Articular chondrocyte of knee joint (primary cell): ENCODE measurements at places on chromosomes 12 and 14. TPM values are rescaled to one million over a fixed set of nuclear protein-coding genes. Genes with fewer than 3 reads are reported as not detected.

The KRT3 gene
- total RNA-seq = not detected in 2 replicates

The ERP27 gene
- not detected in 2 replicates for total RNA-seq

The GARIN6 gene
- total RNA-seq = not detected in 2 replicates

The PLBD1 gene
- total RNA-seq = 14.6 and 18.7 TPM in 2 replicates

The RNASE1 gene
- 1.1 TPM in 1 of 2 replicates, not detected in the other for total RNA-seq

The CD4 gene
- total RNA-seq = 2.3 and 4.3 TPM in 2 replicates

The KLRC2 gene
- not detected in 2 replicates for total RNA-seq

The EML5 gene
- total RNA-seq = 0.13 and 0.22 TPM in 2 replicates

The ENDOU gene
- total RNA-seq = 0.11 and 0.78 TPM in 2 replicates

The E2F7 gene
- total RNA-seq = 1.2 and 3.1 TPM in 2 replicates

The GCH1 gene
- 5.5 and 6.9 TPM in 2 replicates for total RNA-seq

The NRIP2 gene
- 0.26 and 0.43 TPM in 2 replicates for total RNA-seq

The GLIPR1L1 gene
- total RNA-seq = not detected in 2 replicates

The LRTM2 gene
- not detected in 2 replicates for total RNA-seq

The KLRD1 gene
- 0.65 and 1.2 TPM in 2 replicates for total RNA-seq

The KSR2 gene
- total RNA-seq = 0.11 TPM in 1 of 2 replicates, not detected in the other

The PRPF39 gene
- total RNA-seq = 31.7 and 33.2 TPM in 2 replicates

The KRT2 gene
- total RNA-seq = not detected in 2 replicates

The ANKRD33 gene
- not detected in 2 replicates for total RNA-seq

The TCL1B gene
- not detected in 2 replicates for total RNA-seq

The MYBPC1 gene
- not detected in 2 replicates for total RNA-seq

The RNASE3 gene
- total RNA-seq = not detected in 2 replicates

The LHX5 gene
- not detected in 2 replicates for total RNA-seq

The MMP19 gene
- total RNA-seq = 5.2 and 5.3 TPM in 2 replicates

The ST8SIA1 gene
- 10.1 and 17.4 TPM in 2 replicates for total RNA-seq

The RASAL1 gene
- total RNA-seq = not detected in 2 replicates

The C1R gene
- 330 and 427 TPM in 2 replicates for total RNA-seq

The HCAR2 gene
- total RNA-seq = not detected in 2 replicates

The NUAK1 gene
- 5.7 and 6.3 TPM in 2 replicates for total RNA-seq

The GPRC5A gene
- 28.9 and 33.8 TPM in 2 replicates for total RNA-seq

The NFATC4 gene
- 202 and 302 TPM in 2 replicates for total RNA-seq

The PTPRB gene
- total RNA-seq = under 0.01 and 0.32 TPM in 2 replicates

The LYZ gene
- total RNA-seq = 0.13 TPM in 1 of 2 replicates, not detected in the other

The KCNA5 gene
- not detected in 2 replicates for total RNA-seq

The FGF6 gene
- not detected in 2 replicates for total RNA-seq

The CCDC175 gene
- not detected in 2 replicates for total RNA-seq

The SYNE3 gene
- 25.0 and 29.6 TPM in 2 replicates for total RNA-seq

The KRT85 gene
- total RNA-seq = under 0.01 TPM in 1 of 2 replicates, not detected in the other

The CCND2 gene
- 13.1 and 25.3 TPM in 2 replicates for total RNA-seq

The YAF2 gene
- total RNA-seq = 22.7 and 22.9 TPM in 2 replicates

The SIX1 gene
- total RNA-seq = 63.4 and 95.4 TPM in 2 replicates

The IQSEC3 gene
- 0.65 TPM in 2 replicates for total RNA-seq

The LIN7A gene
- 0.13 TPM in 1 of 2 replicates, not detected in the other for total RNA-seq

The ESPL1 gene
- 3.7 and 6.2 TPM in 2 replicates for total RNA-seq

The ASPG gene
- total RNA-seq = 0.13 TPM in 1 of 2 replicates, not detected in the other

The AQP6 gene
- total RNA-seq = not detected in 2 replicates

The ERBB3 gene
- 0.65 and 0.91 TPM in 2 replicates for total RNA-seq

The PRH1 gene
- 27.2 and 29.7 TPM in 2 replicates for total RNA-seq

The KCNK13 gene
- total RNA-seq = not detected in 2 replicates

The SCARB1 gene
- total RNA-seq = 7.8 and 10.1 TPM in 2 replicates

The KRT81 gene
- total RNA-seq = 0.26 TPM in 1 of 2 replicates, not detected in the other

The RNASE4 gene
- 49.4 and 54.9 TPM in 2 replicates for total RNA-seq
